GM04504 (cell line): ENCODE measurements at places on chromosomes 16 and 17.
A peak's percentile ranks its signal among the peaks of the same experiment; 100 is the strongest.

DNA sequence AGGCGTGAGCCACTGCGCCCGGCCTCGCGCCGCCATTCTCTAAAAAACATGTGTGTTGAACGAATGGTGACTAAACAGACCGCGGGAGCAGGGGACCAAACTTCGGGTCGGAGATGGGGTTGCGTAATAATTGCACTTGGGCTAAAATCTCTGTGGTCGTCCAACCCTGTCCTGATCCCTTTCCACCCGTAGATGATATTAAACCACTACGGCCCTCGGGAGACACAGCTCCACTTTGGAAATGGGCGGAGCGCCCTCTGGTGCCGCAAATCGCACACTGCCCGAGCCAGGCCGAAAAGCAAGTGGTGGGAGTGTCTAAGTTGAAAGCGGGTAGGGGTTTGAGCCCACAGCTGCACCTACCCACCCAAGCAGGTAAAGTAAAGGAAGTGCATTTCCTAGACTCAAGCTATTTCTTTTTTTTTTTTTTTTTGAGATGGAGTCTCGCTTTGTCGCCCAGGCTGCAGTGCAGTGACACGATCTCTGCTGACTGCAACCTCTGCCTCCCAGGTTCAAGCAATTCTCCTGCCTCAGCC is 17.0 kb downstream of the CAVIN1 start:
- no peak for DNase-seq

DNA sequence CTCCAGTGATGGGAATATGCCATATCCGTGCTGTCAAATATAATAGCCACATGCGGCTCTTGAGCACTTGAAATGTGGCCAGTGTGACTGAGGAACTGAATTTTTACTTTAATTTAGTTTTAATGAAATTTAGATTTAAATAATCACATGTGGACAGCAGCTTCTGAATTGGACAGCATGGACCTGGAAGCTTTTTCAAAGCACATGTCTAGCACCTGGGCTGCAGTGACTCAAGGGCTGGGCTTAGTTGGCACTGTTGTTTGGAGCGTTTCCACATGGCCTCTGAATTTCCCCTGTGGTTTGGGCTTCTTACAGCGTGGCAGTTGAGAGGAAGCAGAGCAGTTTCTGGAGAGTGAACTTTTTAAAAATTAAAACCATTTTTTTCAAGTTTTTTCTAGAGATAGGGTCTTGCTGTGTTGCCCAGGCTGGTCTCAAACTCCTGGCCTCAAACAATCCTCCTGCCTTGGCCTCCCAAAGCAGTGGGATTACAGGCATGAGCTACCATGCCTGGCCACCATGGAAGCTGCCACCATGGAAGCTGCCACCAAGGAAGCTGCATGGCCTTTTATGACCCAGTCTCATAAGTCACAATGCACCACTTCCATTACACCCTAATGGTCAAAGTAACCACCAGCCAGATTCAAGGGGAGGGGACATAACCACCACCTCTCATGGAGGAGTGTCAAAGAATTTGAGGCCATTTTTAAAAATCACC is 6.7 kb upstream of the TOB1 start:
- peak; percentile 74 for DNase-seq

DNA sequence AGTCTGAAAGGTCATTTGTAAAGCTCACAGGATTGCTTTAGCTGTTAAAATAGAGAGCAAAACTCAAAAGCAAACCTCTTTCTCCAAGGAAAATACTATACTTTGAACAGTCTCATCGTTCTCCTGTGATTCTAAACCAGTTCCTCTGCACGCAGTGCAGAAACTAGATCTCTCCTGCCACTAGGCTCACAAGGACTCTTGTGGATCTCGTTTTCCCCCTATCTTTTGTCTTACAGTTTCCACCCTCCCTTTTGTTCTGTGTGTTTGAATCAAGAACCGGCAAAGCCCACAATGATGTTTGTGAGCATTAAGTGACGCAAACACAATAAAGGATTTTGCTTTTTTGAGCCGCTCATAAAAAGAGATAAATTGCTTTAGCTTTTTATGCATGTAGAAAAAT is 1103.5 kb upstream of the RBFOX1 start:
- DNase-seq, result no peak

DNA sequence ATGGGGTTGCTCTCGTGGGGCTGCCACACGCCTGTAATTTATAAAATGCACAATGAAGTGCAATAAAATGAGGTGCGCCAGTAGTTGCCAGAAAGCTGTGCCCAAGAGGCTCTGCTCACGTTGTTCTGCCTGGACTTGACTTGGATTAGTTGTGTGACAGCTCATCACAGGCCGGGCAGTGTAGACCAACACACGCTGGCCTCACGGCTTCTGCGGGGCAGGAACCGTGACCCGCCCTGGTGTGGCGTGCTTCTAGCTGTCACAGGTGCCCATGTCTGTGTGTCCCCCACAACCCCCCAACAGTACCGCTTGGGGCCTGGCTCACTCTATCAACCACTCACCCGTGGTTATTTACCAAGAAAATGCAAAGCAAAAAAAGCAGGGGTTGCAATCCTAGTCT is 112.2 kb upstream of the ZNF750 start:
- DNase-seq, result no peak

DNA sequence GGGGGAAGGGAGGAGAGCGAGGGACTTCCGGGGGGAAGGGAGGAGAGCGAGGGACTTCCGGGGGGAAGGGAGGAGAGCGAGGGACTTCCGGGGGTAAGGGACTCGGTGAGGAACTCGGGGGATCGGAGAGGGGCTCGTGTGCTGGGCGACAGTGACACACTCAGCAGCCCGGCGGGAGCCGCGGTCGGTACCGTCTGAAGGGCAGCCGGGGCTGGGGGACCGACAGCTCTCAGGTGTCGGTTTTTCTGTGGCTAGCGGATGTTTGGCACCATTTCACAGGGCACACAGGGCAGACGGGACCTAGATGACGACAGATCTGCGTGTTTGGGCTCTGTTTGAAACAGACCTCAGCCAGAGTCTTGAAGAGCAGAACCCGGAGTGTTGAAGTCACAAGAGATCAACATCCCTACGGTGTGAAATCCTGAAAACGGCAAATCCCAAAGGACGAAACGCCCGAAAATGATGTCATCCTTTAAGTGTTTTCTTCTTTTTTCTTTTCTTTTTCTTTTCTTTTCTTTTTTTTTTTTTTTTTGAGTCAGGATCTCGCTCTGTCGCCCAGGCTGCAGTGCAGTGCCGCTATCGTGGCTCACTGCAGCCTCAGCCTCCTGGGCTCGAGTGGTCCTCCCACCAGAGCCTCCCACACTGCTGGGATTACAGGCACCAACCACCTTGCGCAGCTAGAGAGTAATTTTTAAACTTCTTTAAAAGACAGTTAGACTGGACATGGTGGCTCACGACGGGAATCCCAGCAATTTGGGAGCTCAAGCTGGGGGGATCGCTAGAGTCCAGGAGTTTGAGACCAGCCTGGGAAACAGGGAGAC is 23.9 kb downstream of the ZNF778 start:
- peak; percentile 63 for DNase-seq

- no peak for DNase-seq
These were observed 19.5 kb downstream of the SEC14L1 start for GRCh38 chr17:77160091-77160874.

GRCh38 chr16:75996491-75996890 is 270.2 kb upstream of the CPHXL start:
- DNase-seq, result no peak

GRCh38 chr16:30912794-30913412 is 10.5 kb upstream of the FBXL19 start:
- DNase-seq, result no peak

DNA sequence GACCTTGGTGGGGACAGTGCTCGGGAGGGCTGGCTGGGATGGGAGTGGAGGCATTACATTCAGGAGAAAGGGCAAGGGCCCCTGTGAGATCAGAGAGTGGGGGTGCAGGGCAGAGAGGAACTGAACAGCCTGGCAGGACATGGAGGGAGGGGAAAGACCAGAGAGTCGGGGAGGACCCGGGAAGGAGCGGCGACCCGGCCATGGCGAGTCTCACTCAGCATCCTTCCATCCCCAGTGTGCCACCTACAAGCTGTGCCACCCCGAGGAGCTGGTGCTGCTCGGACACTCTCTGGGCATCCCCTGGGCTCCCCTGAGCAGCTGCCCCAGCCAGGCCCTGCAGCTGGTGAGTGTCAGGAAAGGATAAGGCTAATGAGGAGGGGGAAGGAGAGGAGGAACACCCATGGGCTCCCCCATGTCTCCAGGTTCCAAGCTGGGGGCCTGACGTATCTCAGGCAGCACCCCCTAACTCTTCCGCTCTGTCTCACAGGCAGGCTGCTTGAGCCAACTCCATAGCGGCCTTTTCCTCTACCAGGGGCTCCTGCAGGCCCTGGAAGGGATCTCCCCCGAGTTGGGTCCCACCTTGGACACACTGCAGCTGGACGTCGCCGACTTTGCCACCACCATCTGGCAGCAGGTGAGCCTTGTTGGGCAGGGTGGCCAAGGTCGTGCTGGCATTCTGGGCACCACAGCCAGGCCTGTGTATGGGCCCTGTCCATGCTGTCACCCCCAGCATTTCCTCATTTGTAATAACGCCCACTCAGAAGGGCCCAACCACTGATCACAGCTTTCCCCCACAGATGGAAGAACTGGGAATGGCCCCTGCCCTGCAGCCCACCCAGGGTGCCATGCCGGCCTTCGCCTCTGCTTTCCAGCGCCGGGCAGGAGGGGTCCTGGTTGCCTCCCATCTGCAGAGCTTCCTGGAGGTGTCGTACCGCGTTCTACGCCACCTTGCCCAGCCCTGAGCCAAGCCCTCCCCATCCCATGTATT is 1.1 kb downstream of the CSF3 start:
- no peak for DNase-seq

GRCh38 chr16:48354877-48355855 is 30.0 kb downstream of the SIAH1 start:
- DNase-seq, result no peak

- DNase-seq, result no peak
These were observed 13.3 kb upstream of the KREMEN2 start for GRCh38 chr16:2950773-2951172.

DNA sequence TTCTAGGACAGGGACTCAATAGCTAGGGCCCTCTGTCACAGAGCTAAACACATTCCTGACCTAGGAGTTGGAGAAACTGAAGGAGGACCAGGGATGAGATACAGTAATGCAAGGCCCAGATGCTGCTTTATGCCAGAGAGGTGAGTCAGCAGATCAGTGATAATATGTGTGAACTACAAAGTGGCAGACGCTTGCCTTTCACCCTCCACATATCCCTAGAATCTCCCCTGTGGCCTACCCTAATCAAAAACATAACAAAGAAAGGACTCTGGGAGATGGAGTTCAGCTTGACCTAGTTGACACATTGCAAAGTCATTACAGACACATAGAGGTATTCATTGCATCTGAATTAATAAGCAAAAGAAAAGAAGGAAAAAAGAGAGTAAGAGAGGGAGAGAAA is 417.6 kb upstream of the DYNLRB2 start:
- DNase-seq, result no peak

DNA sequence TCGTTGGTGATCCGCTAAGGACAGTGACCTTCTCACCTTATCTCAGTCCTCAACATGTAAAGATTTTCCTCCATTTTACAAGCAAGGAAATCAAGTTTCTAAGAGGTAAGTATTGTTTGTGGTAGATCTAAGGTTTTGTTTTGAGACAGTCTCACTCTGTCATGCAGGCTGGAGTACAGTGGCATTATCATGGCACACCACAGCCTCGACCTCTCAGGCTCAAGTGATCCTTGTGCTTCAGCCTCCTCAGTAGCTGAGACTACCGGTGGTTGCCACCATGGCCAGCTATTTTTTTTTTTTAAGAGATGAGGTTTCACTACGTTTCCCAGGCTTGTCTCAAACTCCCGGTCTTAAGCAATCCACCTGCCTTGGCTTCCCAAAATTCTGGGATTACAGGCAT is 34.9 kb downstream of the PRKCA start:
- no peak for DNase-seq

DNA sequence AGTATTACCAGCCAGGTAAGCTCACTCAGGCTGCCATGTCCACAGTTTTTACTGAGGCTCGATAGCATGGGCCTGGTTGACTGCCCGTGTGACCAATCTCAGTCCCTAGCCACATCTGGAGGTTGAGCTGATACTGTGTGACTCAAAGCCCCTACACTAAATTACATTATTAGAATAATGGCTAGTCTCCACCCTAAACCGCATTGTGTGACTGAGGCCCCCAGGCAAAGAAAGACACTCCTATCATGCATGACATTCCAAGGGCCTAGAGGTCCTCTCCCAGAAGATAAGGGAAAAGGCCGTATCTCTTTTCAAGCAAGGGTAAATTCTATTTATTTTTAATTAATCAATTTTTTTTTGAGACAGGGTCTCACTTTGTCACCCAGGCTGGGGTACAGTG is 505.3 kb downstream of the HAPSTR1 start:
- no peak for DNase-seq

- no peak for DNase-seq
These were observed 152.6 kb downstream of the PRKCA start for GRCh38 chr17:66455060-66455459.

GRCh38 chr16:11966173-11966572 is 1.2 kb downstream of the TNFRSF17 start:
- no peak for DNase-seq

- no peak for DNase-seq
These were observed 167.5 kb downstream of the RAB11FIP4 start for GRCh38 chr17:31558748-31559583.

GRCh38 chr16:69309316-69309715 is 1.8 kb upstream of the VPS4A start:
- DNase-seq, result no peak

GRCh38 chr17:39715375-39716072 is 14.8 kb downstream of the MIEN1 start:
- no peak for DNase-seq

DNA sequence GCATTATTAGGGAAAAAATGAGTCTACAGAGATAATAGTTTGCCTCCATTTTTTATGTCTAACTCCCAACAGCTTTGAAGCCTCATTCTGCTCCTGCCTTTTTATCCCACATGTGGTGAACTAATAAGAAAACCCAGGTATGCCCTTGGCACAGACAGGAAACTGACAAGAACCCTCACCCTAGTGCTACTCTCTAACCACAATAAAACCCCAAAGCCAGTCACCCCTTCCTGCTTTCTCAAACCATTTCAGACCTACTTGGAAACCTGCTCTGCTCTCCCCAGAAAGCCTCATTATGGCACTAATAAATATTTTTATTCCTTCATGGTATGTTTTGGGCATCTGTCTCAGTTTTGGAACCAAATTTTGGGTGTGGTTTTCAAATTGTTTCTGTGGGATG is 3.9 kb upstream of the MARVELD3 start:
- no peak for DNase-seq

DNA sequence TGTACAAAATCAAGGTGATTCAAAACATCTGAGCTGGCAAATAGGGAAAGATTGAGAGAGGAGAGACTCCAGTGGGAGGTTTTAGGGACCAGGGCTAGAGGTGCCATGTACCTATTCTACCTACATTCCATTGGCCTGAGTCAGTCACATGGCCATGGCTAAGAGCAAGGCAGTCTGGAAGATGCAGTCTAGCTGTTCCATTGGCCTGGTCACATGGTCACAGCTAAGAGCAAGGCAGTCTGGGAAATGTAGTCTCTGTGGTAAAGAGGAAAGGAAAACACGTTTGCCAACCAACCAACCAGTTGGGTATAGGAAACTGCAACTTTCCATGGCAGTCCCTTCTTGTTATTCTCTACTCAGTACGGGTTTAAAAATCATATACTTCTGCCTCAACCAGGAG is 369.1 kb downstream of the XYLT1 start:
- no peak for DNase-seq
